ENCODE measurements at places on chromosomes 1 and 21.

- DNase-seq = no peak
Observed at GRCh38 chr1:209621286-209621685, 30.9 kb downstream of the LAMB3 start.

DNA sequence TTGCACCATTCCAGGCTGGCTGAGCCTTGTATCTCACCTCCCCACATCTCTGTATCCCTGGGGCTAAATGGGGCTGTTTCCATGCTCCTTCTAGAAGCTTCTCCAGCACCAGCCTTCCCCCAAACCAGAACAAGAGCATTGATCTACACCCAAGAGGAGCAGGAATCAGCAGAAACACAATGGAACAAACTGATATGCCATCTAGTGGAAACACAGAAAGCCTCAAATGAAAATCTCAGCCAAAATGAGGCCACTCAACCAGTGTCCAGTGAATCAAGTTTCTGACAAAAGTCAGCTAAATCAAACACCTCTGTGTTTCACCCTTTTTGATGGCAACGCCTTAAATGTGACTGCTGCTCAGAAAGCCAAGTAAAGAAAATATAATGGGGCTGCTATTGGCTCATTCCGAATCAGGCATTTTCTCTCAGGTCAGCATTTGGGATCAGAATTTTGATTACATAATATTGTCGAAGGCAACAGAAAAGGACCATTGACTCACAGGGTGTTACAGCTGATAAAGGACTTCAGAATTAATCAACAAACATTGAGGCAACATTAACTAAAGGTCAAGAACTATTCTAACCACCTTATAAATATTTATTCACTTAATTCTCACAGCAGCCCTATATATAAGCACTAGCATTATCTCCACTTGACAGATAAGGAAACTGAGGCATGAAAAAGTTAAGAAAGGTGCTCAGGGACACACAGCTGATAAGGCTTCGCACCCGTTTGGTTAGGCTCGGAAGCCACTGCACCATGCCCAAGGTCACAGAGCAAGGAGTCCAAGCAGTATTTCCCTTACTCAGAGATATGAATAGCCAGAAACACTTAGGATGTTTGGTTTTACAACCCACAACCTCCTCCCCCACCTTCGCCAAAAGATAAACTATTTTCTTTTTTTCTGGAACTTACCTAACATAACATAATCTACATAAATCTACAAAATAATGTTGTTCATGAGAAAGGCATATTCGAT lies 85.8 kb upstream of the KCNJ15 start:
- DNase-seq = no peak

DNA sequence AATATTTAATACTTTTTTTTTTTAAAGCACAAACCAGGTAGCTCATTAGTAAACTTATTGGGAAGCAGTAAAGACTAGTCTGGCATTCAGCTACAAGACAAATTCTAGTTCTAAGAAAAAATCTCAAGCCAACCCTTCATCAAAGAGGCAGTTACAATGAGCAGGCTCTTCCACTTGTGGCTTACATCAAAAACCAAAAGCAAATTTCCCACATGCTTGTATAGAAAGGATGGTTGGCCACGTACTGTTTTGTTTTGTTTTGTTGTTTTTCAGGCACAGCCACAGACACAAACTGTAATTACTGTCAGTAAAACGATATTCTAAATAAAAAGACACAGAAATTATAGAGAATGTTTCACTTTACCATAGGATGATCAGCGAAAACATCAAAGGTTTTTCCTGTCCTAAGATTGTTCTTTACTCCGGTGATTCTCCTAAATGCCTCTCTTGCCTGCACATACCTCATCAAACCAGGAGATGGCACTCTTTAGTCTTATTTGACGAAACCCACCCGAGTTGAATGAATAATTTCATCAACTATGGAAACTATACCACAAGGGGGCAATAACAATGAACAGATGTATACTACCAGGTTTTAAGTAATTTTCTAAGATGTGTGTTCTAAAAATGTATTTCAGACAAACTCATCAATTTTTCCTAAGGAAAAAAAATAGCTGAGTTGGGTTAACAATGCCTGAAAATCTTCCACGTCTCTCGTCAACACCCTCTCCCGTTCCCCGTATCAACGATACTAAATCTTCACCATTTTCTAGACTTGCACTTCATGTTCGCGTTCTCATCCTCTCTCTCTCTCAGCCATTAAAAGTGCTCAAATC lies 26.9 kb downstream of the RPL5 start:
- peak; percentile 88 for DNase-seq

DNA sequence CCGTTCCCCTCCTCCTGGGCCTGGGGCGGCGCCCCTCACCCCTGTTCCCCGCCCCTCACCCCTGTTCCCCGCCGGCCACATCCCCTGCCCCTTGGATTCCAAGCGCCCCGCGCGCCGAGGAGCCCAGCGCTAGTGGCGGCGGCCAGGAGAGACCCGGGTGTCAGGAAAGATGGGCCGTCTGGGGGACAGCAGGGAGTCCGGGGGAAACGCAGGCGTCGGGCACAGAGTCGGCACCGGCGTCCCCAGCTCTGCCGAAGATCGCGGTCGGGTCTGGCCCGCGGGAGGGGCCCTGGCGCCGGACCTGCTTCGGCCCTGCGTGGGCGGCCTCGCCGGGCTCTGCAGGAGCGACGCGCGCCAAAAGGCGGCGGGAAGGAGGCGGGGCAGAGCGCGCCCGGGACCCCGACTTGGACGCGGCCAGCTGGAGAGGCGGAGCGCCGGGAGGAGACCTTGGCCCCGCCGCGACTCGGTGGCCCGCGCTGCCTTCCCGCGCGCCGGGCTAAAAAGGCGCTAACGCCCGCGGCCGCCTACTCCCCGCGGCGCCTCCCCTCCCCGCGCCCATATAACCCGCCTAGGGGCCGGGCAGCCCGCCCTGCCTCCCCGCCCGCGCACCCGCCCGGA lies at the start of gene TP73:
Gene TP73 (plus strand): TSS at position 587 of the 618 bp plus-strand sequence. CDS start 29,850 bp downstream, outside the sequence.
- peak; percentile 18 for DNase-seq

- DNase-seq = no peak
Observed at GRCh38 chr1:118479351-118479750, 294.3 kb upstream of the SPAG17 start.

GRCh38 chr1:44924835-44925464 lies 61.4 kb downstream of the EIF2B3 start:
- peak; percentile 49 for DNase-seq

DNA sequence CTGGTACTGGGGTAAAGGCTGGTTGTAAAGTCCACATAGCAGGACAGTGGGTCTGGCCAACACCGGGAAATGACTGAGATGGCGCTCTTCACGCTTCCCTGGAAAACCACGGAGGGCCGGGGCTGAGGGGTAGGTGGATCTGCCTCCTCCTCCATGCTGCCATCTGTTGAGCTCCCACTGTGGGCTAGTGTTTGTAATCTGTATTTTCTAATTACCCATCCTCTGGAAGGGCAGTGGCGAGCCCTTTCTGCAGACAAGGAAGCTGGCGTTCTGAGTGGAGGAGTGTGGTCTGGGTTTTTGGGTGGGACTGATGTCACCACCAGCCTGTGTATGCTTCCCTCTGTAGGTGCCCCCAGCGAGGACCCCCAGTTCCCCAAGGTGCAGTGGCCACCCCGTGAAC lies 34.1 kb upstream of the LHX4 start:
- peak; percentile 73 for DNase-seq

DNA sequence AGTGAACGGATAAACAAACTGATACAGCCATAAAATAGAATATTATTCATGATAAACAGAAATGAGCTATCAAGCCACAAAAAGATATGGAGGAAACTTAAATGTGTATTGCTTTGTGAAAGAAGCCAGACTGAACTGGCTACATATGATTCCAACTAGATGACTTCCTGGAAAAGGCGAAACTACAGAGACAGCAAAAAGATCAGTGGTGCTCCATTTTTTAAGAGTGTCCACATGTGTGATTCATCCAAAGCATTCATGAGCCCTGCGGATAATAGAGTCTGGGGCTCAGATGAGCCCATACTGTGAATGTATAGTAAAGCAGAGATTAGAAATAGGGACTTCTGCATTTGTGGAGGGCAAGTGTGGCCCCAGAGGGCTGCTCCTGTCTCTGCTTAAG lies 7.8 kb upstream of the TMEM222 start:
- DNase-seq = no peak

DNA sequence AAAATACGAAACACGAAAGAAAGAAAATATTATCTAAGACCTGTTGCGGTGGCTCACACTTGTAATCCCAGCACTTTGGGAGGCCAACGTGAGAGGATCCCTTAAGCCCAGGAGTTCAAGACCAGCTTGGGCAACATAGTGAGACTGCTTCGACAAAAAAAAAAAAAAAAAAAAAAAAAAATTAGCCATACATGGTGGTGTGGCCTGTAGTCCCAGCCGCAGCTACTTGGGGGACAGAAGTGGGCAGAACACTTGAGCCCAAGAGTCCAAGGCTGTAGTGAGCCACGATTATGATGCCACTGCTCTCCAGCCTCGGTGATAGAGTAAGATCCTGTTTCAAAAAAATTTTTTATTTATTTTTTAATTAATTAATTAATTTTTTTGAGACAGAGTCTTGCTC lies 1.5 kb upstream of the RAB13 start:
- no peak for DNase-seq

DNA sequence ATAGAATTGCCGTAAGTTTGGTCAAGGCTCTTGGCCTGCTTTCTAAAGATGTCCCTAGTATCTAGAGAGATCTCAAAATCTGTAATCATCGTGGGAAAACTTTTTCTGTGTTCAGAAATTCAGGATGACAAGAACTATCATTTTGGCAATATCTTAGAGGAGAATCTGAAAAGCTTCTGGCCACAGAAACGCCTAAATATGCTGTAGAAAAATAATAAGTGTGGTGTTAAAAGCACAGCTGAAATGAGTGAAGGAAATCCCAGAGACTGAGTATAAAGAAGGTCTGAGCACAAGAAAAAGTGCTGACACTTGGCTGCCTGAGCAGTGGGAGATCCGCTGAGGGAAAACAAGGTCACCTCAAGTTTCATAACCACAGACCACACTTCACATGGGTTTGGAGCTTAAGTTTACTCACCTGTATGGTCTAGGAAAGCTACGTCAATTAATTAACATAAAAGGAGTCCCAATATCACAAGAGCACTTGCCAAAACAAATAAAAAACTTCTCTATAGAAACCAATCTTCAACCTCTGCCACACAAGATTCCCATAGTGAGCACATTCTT lies 235.2 kb upstream of the IRF2BP2 start:
- DNase-seq = no peak

DNA sequence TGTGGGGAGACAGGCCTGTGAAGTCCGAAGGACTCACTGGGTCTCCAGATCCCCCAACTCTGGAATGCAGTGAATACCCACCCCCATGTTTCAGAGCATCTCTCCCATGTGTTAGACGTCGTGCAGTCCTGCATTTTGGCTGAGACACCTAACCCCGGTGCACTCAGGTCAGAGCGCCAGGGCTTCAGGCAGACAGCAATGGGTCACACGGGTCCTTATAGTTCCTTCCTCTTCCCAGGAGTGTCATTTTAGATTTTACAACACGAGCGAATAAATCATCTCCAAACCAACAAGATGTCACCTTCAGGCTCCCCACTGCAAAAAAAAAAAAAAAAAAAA lies 5.1 kb downstream of the PRRX1 start:
- DNase-seq = no peak

DNA sequence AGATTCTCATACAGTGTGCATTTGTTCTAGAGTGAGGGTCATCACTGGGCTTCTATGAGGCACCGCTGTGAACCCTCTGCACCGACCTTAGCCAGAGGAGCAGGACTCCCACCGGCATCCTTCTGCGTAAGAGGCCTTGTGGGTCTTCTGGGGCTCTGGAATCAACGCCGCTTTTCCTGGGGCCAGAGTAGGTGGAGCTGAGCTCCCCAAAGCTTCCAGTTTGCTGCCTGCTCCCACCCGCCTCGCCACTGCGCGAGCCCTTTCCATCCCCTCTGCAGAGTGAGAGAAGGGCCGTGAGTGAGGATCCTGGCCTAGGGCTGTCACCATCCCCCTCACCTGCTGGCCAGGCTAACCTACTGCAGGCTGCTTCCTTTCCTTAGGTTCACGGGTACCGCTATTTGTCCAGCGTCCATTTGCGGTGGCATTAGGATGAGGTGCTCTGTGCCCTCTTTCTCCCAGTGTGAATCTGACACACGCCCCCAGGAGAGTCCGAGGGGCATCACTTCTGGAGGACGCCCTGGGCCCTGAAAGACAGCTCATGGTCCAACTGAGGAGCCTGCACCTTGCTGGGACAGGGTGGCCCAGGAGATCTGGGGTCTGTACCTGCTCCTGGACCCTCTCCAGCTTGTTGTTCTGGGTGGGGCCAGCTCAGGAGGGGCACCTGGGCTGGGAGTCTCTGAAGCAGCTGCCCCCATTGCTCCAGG lies 36.2 kb downstream of the UMODL1 start:
- no peak for DNase-seq

DNA sequence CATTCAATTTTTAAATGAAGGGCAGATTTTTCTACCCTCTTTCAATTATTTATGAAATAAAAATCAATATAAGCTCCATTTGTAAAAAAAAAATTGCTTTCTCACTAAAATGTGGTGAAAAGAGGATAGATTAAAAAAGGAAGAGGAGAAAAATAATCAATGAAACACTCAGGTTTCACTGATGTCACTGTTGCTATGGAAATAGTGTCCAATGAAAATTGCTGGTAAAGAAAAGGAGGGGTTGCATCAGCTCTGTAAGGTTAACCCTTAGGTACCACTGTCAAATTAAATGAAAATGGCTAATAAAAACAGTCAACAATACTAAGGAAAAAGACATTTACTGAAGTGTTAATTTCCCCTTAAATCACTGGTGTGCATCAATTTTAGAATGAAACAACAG lies 91.6 kb upstream of the TTC39A start:
- peak; percentile 31 for DNase-seq

DNA sequence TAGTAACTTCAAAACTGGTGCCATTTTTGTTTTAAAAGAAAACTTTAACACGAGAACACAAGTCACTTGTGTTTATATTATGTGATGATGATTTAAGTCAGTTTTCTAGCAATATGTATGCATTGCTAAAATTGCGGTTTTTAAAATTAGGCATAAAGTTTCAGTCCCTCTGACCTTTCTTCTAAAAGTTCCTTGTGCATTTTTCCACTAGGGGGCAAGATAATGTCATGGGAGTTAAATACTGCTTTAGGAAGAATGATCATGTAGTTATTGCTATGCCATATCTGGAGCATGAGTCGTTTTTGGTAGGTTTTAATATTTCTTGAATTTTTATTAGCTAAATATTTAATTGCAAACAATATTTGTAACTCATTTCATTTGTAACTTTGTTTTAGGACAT lies 10.7 kb downstream of the CDC7 start:
- DNase-seq = no peak

GRCh38 chr21:16423921-16424320 lies 694.1 kb downstream of the USP25 start:
- DNase-seq = no peak

- DNase-seq = no peak
Observed at GRCh38 chr1:230818901-230819300, 49.4 kb downstream of the C1orf198 start.

- no peak for DNase-seq
Observed at GRCh38 chr1:2859219-2859880, 57.9 kb upstream of the TTC34 start.

- no peak for DNase-seq
Observed at GRCh38 chr1:167268347-167268787, 47.7 kb downstream of the POU2F1 start.

- no peak for DNase-seq
Observed at GRCh38 chr1:232704694-232705680, 75.1 kb upstream of the SIPA1L2 start.

GRCh38 chr1:181718034-181718433 lies 234.7 kb downstream of the CACNA1E start:
- no peak for DNase-seq
